ENCODE measurements at places on chromosomes 3 and 15.

GRCh38 chr3:168532135-168532534, 436.4 kb upstream of the GOLIM4 start:
- no peak for DNase-seq

- DNase-seq: no peak
These were observed 230.8 kb downstream of the CLSTN2 start for GRCh38 chr3:140165781-140166180.

DNA sequence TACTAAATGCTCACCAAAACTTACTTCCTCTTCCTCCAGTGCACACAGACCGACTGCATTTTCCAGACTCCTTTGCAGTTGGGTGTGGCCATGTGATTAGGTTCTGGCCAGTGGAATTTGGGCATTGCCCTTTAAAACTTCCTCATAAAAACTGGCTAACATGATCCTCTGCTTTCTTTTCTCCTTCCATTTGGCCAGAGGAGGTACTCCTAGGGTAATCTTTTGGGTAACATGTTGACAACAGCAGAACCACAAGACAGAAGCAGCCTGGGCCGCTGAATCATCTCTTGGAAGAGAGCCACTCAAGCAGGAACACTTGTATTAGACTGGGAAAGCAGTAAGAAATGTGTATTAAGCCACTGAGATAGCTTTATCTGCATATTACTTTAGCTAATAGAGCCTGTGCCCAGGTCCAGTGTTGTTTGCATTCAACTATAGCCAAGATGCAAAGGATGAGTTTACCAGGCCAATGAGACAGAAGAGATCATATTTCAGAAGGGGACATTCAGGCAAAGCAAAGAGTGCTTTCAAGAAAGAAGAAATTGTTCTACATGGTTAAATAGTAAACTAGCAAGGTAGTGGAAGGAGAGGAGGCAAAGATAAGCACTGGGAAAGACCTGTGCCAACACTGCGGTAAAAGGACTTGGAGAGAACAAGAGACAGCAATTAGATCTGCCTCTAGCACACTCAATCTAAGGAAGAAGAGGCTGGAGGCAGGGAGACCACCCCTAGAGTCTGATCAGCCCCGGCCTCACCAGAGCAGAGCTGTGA, 79.8 kb downstream of the PLCH1 start:
- peak; percentile 57 for DNase-seq

DNA sequence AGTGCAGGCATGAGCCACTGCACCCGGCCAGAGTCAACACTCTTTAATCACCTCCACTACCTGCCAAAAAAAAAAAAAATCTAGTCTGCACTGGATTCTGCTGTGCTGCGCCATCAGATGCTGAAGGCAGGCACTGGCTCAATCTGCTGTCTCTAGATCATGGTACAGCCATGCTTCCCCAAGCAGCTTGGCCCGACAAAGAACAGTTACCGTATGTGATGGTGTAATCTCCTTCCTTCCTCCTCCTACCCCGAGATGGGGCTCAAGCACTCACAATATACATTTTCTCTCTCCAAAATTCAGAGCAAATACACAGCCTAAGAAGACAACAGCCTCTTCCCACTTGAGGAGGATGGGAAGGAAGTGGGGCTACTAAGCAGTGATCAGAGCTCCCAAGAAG, 45.1 kb downstream of the DAPK2 start:
- no peak for DNase-seq

- no peak for DNase-seq
These were observed 101.6 kb upstream of the TNIK start for GRCh38 chr3:171561596-171562323.

GRCh38 chr15:38819387-38819950, 254.9 kb upstream of the RASGRP1 start:
- no peak for DNase-seq

- no peak for DNase-seq
These were observed 85.1 kb upstream of the FLNB start for GRCh38 chr3:57923101-57923500.

GRCh38 chr15:82715003-82715402, 5.3 kb upstream of the AP3B2 start:
- no peak for DNase-seq
